ENCODE measurements at places on chromosomes 11 and 22.

DNA sequence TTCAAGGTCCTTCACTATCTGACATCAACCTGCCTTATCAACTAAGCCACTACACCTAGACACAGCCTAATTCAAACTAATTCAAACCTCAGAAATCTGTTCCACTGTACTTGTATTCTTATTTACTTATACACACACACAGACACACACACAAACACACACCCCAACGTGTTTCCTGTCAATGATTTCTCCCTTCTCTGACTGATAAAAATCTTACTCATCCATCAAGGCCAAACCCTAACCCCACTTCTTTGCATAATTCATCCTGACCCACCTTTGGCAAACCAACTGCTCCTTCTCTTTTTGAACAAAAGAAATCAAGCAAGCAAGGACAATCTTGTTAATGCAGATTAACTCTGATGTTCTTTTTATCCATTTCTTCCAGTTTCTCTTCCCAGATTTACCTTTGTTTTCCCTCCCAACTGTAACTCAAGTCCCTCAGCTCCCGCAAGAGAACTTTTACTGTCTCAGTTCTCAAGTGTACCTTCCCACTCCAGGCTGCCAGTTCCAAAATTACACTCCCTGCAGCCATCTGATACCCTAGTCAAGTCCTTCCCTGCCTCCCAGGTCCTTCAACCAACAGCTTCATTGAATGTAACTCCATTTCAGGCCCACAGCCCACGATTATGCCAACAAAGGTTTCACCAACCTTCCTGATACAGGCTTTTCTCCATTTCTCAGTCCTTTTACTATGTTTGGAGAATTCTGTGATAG, 78.3 kb downstream of the PAK1 start:
- DNase-seq: no peak

DNA sequence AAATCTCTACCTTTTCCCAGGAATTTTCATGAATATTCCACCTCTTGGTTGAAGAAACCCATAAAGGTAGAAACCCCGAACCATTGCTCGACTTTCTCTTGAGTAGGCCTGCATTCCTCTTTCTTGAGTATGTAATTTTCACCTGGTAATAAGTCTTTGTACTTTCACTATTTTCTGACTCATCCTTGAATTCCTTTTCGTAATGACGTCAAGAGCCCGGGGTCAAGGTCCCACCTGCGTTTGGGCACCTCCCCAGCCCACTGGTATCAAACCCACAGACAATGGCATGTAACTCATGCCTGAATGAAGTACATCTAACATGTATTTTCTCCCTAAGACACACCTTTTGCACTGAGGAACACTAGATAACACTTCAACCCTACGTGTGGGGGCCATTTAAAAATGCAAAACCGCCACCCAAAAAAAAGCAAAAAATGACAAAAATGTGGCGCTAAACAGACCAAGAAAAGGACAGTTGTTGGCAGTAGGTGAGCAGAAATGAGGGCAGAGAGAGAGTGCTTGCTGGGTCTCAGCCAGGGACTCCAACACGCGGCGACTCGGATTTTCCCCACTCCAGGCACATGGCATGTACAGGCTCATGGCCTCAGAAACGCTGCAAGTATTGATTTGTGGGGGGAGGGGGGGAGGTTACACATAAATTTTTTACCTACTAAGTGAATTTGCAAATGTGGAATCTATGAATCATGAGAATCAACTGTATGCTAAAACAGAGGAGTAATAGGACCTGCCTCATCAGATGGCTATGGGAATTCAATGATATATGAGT, 4.1 kb upstream of the C11orf24 start:
- DNase-seq: no peak

DNA sequence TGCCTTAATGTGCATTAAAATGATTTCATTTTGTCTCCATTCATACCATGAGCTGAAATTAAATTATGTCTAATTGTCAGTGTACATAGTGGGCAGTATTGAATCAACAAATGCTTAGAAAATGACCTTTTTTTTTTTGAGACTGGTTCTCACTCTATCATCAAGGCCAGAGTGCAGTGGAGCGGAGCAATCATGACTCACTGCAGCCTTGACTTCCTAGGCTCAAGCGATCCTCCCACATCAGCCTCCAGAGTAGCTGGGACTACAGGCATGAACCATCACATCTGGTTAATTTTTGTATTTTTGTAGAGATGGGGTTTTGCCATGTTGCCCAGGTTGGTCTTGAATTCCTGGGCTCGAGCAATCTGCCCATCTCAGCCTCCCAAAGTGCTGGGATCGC, 117.0 kb upstream of the BLID start:
- DNase-seq: no peak

GRCh38 chr22:47618180-47619010, 855.9 kb downstream of the TBC1D22A start:
- DNase-seq: no peak

DNA sequence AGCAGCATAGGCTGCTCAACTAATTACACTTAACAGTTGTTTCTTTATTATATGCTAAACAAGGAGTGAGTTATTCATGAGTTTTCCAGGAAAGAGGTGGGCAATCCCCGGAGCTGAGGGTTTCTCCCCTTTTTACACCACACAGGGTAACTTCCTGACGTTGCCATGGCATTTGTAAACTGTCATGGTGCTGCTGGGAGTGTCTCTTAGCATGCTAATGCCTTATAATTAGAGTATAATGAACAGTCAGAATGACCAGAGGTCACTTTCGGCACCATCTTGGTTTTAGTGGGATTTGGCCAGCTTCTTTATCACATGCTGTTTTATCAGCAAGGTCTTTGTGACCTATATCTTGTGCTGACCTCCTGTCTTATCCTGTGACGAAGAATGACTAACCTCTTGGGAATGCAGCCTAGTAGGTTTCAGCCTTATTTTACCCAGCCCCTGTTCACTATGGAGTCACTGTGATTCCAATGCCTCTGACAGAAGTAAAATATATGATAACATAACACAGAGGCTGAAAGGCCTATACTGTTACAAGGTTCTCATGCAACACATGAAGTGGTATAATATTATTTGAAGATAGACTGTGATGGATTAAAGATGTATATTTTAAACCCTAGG, 41.3 kb upstream of the RDX start:
- peak; percentile 28 for DNase-seq

GRCh38 chr11:82858556-82859091, 41.6 kb downstream of the PRCP start:
- no peak for DNase-seq

DNA sequence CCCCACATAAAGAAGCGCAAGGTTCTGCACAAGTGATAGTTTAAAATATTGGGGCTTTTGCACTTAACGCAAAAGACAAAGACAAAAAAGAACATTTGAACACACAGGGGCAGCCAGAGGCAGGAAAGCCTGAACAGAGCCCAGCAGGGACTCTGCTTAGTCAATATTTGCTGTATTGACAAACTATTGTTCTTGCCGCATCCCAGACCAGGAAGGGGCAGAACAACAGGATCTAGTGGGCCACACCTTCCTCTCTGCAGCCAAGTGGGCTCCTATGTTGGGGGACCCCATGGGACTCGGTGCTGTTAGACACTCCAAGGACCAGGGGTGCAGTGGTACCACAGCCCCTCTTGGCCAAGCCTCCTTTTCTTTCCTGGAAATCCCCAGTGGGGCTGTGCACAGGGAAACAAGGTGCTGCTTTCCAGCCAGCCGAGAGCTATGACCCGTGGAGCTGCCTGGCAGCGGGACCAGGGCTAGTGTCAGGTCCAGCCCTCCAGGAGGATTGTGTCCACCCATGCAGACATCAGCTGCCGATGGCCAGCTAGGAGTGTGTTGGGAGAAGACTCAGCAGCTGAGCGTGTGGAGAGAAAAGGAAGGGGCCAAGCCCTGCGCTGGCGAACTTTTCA, 43.3 kb upstream of the ANO1 start:
- DNase-seq: no peak

Data from activated T-helper 9 cell treated with anti-CD3 and anti-CD28 coated beads, Interleukin-2, amount 50 U/mL, for 16 hours (primary cell).